Subcutaneous adipose tissue (tissue), 4 donors: ENCODE measurements at places on chromosomes 3 and 15. TPM values are rescaled to one million over a fixed set of nuclear protein-coding genes. Genes with fewer than 3 reads are reported as not detected.

The TF gene
- total RNA-seq: 13.9 TPM

The AADAC gene
- 6.0 TPM for total RNA-seq

The TIGIT gene
- total RNA-seq: not detected

The ECE2 gene
- total RNA-seq: not detected

The LRRC2 gene
- total RNA-seq: 7.7 TPM

The CLRN1 gene
- not detected for total RNA-seq

The HYKK gene
- 7.0 TPM for total RNA-seq

The RTP3 gene
- not detected for total RNA-seq

The PLSCR1 gene
- total RNA-seq: 111 TPM

The PLSCR5 gene
- total RNA-seq: not detected

The BNC1 gene
- not detected for total RNA-seq

The LCTL gene
- total RNA-seq: not detected

The RUVBL1 gene
- 14.1 TPM for total RNA-seq

The TMEM266 gene
- total RNA-seq: 0.75 TPM

The THRB gene
- total RNA-seq: 29.2 TPM

The SLC6A20 gene
- total RNA-seq: not detected

The RSL24D1 gene
- total RNA-seq: 53.3 TPM

The LAMB2 gene
- total RNA-seq: 623 TPM

The CCDC9B gene
- total RNA-seq: 5.3 TPM
